ENCODE measurements at places on chromosomes 4 and X.

GRCh38 chr4:75549019-75549418, 6.8 kb upstream of the ODAPH start:
- no peak for DNase-seq

GRCh38 chr4:118994030-118994429, 105.4 kb downstream of the SYNPO2 start:
- no peak for DNase-seq

GRCh38 chrX:104660092-104660491, 94.1 kb downstream of the IL1RAPL2 start:
- no peak for DNase-seq

- DNase-seq = no peak
Observed at GRCh38 chr4:38948551-38948950, 80.9 kb downstream of the FAM114A1 start.

GRCh38 chrX:49748211-49748956, 52.6 kb upstream of the PAGE1 start:
- DNase-seq = no peak

- no peak for DNase-seq
Observed at GRCh38 chr4:103484521-103484920, 235.3 kb downstream of the TACR3 start.

DNA sequence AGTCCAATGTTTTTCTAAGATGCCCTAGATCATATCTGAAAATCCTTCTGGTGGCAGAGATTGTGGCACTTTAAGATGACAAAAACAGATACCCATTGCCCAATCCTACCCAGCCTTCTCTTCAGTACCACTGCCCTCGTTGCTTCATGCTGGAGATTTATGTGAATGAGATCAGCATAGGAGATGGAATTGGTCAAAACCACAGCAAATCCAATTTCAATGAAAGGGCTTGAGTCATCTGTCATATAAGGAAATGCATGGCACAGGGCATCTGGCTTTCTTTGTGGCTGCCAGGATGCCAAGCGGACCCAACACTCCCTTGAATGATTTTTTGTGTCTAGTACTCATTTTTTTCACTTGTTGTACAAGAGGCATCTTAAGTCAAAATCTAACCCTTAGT, 16.8 kb downstream of the AFF2 start:
- no peak for DNase-seq

DNA sequence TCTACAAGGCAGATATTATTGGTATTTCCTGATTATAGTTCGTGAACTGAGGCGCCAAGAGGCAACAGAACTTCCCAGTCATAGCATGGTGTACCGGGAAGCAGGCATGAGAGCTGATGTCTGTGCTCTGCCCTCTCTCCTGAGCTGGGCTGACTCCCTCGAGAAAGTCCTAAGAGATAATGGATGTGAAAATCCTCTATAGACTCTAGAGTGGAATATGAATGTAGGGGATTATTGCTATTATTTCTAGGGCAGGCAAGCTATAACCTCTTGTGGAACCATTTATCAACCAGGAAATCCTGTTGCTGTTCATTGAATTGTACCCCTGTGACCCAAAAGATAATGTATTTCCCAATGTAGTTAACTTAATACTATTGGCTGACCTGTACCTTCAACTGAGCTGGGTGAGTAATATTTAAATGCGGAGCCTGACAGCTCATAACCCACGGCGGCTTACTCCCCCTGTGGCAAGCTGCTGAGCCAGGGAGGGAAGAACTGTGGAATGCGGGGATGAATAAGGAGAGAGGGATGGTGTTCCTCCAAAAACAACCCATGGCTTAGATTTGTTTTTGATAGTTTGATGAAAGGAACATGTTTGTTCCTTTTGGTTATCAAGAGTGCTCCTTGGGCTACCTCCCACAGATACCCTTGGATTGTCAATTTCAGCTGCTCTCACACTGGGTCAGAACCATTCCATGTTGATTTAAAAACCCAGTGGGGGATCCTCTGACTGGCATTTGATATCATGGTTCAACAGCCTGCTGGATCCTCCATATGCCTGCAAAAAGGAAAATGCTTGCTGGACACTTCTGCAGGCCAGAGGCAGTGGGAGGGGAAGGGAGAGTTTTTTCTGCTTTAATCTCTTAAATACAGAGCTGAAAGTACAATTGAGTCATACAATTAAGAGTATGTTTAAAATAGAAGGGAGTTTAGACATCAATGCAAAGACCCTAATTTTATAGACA, 339.0 kb upstream of the BOD1L1 start:
- no peak for DNase-seq

DNA sequence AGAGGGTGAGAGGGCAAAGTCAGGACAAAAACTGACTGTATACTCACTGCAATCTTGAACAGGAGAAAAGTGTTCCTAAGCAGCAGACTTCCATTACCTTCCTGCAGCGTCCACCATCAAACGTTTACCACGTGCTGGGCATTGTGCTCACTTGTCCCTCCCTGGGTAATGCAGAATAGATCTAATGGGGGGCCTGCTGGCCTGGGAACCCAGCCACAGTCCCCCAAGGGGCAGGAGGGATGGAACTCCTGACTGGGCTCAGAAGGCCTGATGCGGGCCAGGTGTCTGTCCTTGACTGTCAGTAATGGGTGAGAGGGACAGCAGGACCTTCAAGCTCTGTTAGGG, 37.6 kb upstream of the FAM156A start:
- no peak for DNase-seq

- DNase-seq = no peak
Observed at GRCh38 chr4:54100595-54101189, 729 bp downstream of the GSX2 start.

DNA sequence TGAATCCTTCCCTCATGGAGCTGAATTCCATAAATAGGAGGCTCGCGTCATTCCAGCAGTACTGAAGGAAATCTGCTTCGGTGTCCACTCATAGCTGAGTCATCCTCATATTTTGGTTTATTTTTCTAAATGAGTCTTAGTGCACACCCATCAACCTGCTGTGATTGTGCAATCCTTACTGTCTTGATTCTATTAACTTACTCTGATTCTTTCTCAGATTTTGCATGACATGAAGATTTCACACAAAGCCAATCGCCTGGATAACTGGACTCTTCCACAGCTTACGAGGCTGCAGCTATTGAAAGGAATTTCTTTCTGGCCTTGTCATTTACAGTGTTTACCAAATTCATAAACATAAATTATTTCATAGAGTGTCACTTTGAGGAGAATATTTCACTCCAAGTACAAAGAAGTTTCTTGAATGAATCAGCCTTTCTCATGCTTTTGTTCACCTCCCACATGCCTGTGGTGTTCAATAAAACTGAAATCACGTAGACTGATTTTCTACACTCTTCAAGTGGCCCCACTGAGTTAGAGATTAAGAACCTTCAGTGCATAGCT, 207.6 kb upstream of the SLITRK2 start:
- DNase-seq = no peak

DNA sequence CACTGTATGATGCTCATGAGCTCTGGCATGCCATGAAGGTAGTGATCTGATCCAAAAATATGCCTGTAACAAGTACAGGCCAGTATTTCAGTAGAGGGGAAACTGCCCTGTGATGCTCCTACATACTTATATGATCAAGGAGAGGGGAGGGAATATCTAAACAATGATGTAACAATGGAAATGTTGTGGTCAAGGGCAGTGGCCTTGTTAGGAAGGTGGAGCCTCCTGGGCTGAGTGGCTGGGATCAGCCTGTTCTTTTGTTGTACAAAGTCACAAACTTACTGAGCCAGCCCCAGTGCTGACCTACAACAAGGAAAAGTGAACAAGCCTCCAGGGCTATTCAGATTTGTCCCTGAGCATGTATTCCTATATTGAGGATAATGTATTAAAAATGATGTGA, 70.3 kb downstream of the ANXA10 start:
- no peak for DNase-seq

GRCh38 chr4:121939690-121940089, 12.2 kb downstream of the TRPC3 start:
- no peak for DNase-seq

- DNase-seq = no peak
Observed at GRCh38 chrX:46627711-46628419, 54.3 kb downstream of the CHST7 start.

DNA sequence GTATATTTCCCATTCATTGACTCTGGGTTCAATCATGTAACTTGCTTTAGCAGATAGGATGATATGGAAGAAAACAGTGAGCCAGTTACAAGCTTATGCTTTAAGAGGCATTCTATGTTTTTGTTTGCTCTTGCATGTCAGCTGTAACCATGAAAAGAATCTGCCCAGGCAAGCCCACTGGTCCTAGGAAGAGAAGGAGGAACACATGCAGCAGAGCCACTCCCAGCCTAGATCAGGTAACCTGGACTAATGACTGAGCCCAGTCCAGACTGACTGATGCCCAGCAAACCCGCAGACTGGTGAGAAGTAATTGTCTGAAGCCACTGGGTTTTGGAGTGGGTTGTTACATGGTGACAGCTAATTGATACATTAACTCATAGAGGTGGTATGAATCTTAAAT, 167.9 kb downstream of the COL4A6 start:
- no peak for DNase-seq

DNA sequence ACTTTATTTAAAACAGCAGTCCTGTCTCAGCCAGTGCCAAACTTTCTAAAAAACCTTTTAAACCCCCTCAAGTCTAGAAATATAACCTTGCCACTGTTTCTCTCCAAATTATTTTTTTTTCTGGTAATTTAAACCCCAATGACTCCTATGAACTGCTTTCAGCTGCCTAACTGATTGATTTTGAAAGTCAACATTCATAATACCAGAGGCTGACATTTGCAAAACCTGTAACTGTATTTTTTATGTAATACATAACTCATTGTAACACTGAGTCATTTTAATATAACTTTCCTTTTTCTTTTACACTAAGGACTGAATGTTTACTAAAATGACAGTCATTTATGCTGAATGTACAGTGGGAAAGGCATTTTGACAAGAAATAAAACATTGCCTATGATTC, 19.1 kb upstream of the EGFL6 start:
- no peak for DNase-seq

DNA sequence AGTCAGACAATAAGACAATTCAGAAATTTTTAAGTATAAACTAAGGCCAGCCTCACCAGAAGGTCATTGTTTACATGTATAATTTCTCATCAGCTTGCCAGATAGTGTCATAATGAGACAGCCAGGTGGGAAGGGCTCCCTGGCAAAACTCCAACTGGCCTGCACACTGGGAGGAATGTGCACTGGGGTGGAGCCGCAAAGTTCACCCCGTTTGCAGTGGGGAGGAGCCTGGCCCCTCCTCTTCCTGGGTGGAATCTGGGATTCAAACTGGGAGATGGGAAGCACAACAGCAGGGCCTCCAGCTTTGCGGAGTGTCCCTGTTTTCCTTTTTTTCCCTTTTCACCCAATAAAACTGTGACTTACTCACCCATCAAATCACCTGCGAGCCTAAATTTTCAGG, 329.9 kb downstream of the SMARCA1 start:
- no peak for DNase-seq

- no peak for DNase-seq
Observed at GRCh38 chr4:88526221-88526815, 2.7 kb upstream of the PYURF start.

DNA sequence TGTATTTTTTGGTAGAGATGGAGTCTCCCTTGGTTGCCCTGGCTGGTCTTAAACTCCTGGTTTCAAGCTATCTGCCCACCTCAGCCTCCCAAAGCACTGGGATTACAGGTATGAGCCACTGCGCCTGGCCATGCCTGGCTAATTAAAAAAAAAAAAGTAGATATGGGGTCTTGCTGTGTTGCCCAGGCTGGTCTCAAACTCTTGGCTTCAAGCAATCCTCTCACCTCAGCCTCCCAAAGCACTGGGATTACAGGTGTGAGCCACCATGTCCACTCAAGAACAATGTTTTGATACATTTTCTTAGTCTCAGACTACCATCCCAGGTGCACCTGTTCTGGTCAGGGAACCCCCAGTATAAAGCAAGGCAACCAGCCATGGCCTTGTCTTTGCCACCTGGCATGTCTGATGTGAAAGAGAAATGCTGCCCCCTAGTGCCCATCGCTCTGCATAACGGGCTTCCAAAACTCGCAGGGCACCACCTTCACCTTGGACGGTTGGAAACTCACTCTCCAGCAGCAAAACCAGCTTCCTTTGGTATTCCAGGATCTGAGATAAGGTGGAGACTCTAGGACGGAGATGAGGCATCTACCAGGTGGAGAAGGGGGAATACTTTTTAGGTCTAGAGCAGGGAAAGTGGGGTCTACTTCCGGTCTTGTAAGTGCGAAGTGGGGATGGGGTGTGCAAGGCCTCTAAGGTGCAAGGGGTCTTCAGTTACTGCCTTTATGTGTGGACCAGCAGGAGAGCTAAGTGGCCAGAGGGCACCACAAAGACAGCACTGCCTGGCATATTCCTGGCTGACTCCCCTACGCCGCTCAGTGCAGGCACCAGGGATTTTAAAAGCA, 47.7 kb upstream of the AFAP1 start:
- peak; percentile 60 for DNase-seq

GRCh38 chr4:14308229-14308651, 680.7 kb upstream of the BOD1L1 start:
- DNase-seq = no peak

GRCh38 chr4:77601614-77602187, 3.9 kb upstream of the CXCL13 start:
- DNase-seq = no peak

DNA sequence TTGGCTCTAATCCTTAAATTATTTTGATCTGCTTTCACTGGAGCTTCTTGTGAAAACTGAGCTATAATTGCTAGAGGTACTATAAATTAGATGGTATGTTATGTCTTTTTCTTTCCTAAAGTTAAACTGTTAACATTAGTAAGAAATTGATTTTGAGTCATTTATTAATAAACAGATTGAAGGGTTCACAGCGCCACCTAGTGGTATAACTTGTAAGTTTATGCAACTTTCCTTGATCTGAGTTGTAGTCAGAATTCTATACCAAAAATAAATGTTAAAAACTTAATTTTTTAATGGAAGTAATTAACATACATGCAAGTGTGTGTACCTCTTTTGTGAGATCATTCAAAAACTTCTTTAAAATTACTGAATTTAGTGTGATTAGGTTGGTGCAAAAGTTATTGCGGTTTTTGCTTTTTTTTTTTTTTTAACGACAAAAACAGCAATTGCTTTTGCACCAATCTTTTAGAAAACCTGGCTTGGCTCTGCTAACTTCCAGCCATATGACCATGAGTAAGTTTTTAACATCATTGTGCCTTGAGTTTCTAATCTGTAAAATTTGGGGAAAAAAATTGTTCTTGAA, 151.5 kb downstream of the CENPC start:
- DNase-seq = no peak

DNA sequence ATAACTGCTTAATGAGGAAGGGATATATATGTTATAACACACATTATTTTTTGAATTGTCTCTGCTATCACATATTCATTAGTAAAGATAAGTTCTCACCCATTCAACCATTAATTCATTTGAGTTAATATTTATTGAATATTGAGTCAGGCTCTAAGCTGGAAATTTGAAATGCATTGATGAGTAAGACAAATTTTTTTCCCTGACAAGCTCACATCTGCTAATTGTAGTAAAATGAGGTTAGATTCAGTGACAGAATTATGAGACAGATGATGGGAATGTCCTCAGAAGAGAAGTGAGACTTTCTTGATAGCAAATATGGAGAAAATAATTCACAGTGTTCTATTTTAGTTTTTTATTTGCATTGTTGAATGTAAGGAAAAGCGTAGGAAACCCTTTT, 194.3 kb downstream of the SLC4A4 start:
- DNase-seq = no peak

Measured in stimulated activated CD8-positive, alpha-beta memory T cell treated with anti-CD3 and anti-CD28 coated beads, Interleukin-7, amount 100 ng/mL, for 1 hour (primary cell).